ENCODE measurements at places on chromosomes 6 and 20.

DNA sequence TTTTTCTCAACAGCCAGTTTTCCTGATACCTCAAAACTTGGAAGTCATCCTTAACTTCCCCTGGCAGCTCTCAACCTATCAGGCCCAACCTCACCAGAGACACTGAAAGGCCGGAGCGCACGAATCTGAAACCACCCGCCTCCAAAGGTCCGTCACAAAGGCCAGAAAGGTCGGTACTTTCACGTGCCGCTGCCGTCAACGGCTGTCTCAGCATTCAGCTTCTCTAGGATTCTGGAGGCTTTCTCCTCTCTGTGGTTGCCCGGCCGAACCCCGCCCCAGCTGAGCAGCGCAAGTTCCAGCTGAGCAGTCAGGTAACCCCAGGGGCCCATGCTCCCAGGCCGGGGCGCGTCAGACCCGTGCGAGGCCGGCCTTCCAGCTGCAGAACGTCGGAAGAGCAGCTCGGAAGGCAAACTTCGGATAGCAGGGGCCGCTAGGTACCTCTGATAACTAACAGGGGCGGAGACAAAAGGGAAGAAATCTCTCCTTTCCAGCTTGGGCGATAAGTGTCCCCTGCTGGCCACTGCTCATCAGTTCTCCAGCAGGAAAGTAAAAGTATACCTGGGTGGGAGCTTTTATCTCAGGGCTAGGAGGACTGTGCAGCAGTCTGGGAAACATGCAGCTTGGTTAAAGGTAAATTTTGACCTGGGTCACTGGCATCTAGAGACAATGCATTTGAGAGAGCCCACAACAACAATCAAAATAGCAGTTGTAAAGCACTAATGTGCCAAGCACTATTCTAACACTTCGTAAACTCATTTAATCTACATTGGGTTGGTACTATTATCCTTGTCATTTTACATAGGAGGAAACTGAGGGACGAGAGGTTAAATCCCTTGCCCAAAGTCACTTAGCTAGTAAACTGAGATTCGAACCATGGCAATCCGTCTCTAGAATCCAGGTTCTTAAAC, 16.1 kb downstream of the ZSCAN12 start:
- DNase-seq: no peak

GRCh38 chr20:63029358-63030121, 22.8 kb upstream of the BHLHE23 start:
- no peak for DNase-seq

GRCh38 chr6:54118117-54118516, 6.9 kb downstream of the MLIP start:
- no peak for DNase-seq

DNA sequence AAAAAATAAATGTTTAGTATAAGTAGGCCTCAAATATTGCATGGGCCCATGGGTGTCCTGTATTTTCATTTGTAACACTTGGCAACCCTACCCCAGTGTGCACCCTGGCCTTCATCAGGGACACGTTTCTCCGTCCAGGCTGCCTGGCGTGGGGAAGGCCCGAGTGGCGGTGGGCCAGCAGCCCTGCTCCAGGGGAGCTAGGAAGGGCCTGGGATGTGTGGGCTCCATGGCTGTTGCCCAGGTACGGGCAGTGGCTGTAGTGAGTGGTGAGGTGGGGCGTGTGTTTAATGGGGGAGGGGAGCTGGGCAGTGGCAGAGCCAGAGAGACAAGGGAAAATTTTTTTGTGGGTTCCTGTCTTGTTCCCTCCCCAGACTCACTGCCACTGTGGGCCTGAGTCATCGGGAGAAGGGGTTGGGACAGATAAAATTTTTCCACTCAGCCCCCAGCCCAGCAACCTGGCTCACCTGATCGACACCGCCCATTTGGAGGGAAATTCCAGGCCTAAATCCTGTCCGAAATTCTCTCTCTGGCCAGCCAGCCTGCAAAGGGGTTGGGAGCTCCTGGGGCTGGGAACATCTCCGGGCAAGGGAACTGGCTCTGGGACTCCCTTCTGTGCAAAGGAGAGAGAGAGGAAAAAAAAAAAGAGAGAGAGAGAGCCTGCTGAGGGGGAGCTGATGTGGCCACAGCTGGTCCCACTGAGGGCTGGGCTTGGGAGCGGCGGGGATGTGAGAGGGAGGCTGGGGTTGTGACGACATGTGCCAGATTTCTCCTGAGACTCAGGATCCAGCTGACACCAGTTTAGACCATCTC, 32.5 kb upstream of the VEGFA start:
- no peak for DNase-seq

DNA sequence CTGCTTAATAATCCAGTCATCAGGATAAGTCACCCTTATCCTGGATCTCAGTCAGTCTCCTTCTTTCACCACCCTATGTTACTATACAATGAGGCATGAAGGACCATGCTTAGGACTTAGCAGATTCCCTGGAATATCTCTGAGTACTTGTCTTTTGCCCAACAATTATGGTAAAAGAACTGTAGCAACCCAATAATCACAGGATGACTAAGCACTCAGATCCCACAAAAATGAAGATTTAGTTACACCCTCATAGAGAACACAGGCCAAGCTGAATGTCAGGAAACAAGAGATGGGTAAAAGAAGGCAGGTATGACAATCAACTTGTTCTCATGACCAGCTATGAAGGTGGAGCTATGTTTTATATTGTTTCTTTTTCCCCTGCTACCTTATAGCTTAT, 91.4 kb downstream of the EDN1 start:
- DNase-seq: no peak

- no peak for DNase-seq
These were observed 120.6 kb downstream of the TMEM200A start for GRCh38 chr6:130486417-130486816.

DNA sequence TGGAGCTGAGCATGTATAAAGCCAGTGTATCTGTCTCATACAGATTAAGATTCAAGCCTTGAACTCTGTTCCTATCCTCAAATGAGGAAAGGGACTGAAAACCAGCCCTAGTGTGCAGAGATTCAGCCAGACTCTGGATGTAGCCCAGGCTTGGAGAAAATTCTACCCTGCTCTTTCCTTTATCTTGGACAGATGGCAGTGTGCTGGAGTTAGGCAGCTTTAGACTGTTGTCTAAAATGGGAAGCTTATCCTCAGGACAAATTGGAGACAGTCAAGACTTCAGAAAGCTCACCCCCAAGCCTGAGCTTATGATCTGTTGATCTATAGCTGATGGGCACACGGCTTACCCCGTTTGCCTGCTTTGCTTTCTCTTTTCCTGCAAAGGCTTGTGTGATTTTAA, 1057.6 kb downstream of the KIF16B start:
- no peak for DNase-seq

- DNase-seq: no peak
These were observed 182.3 kb upstream of the RAB32 start for GRCh38 chr6:146361128-146361924.

DNA sequence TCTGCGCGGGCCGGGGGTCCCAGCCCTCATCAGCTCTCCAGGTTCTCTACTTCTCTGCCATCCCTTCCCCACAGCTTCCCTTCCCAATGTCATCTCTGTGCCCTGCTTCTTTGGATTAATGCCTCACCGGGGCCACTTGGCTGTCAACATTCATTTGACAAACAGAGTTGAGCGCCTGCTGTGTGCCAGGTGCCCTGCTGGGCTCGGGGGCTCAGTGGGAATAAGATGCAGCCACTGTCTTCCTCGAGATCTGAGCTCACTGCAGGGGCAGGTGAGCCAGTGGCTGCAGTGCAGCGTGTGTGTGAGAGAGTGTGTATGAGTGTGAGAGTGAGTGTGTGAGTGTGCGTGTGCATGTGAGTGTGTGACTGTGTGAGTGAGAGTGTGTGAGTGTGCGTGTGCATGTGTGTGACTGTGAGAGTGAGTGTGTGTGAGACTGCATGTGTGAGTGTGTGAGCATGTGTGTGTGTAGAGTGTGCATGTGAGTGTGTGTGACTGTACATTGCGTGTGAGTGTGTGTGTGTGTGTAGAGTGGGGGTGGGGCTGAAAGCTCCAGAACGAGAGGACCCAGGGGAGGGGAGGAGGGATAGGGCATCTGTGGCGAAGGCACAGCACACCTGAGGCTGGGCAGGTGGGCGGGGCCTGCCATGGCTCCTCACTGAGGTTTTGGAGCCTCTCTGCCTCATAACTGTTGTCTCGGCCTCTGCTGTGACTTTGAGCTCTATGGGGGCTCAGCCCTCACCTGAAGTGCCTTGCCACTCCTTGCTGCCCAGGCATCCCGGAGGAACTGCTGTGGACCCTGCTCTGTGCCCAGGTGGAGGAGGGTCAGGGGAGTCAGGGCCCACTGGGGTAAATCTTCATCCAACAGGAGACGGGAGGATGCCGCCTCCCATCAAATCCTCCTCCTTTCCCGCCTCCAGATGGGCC, 36.5 kb upstream of the PHACTR3 start:
- no peak for DNase-seq

DNA sequence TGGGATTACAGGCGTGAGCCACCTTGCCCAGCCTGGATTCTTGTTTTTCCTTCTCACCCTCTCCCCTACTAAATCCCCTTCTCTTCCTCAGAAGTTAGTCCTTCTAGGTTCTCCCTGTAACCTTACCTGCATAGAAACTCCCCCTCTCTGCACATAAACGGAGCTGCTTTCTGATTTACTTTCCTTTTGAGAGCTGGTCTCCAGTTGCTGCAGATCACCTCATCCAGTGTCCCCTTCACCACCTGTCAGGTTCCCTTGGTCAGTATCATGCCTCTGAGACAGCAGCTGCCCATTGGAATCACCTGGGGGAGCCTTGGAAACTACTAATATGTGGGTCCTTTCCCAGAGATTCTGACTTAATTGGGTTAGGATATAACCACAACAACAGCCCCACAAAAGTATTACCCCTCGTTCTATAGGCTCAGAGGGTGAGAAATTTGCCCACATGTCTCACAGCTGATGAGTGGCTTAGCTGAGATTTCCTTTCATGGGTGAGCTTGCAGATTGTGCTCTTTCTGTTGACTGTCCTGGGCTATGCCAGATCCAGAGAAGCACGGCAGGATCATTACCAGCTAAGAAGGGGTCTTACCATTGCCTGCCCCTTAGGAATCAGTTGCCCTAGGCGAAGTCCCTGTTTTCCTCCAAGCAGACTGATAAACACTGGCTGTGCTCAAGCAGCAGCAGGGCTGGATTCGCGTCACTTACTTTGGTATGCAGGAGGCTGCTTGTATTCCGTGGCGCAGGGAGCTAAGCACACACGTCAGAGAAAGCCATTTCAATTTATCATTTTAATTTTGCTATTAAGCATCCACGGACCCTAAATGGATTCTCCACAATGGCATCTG, 51.3 kb downstream of the AKAP12 start:
- no peak for DNase-seq

GRCh38 chr6:21100991-21101390, 492.6 kb upstream of the SOX4 start:
- no peak for DNase-seq

DNA sequence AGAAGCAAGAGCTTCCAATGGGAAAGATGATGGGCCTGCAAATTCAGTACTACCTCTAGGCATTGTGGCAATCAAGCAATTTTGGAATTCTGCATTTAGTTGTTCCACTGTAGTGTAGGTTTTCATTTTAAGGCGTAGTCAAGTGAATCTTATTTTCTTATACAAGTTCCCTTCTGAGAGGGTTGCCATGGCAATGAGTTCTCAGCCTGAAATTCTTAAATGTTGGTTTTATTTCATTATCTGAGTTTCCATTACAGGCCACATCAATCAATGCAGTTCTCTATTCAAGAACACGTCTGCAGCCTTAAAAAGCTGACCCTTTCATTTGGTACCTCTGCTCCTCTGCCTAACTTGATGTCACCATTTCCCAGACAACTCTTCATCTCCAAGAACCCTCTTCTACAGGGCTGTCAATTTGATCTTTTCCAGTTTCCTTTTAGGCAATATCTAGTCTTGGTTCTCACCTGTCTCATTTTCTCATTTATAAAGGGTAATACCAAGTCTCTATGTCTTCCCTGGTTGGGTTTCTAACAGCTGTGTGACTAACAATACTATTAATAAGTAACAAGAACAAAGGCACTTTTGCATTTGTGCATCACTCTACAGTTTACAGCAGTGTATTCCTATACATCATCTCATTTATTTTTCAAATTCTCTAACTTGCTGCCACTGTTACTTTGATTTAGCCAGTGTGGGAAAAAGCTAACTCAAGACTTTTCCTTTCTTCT, 898.2 kb upstream of the FLRT3 start:
- DNase-seq: no peak

- DNase-seq: no peak
These were observed 98.4 kb upstream of the DUSP22 start for GRCh38 chr6:193773-194310.

DNA sequence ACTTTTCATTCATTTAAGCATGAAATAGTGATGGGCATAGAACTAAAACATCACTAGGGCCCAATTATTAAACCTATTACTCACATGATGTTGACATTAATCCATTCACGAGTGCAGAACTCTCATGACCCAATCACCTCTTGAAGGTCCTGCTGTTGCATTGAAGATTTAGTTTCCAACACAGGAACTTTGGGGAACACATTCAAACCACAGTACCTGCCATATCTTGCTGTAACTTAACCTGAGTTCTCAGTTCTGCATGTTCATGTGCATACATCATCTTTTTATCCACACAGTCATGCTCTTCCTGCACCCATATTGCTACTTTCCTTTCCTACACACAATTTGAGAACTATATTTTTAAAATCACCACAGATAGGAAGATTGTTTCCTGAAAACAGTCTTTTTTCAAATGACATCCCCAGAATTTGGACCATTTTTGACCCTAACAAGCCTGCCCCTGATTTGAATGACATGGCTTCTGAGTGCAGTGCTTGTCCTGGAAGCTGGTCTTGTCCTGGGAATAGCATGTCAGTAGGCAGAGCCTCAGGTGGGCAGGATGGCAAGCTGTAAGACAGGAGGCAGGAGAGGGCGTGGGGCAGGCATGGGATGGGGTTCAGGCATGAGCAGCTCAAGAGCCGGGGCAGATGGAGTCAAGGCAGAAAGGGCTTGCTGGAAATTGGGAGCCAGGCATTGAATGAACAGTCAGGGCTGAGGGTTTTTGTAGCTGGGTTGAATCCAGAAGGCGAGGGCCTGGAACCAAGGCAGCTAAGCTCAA, 49.2 kb upstream of the FOXC1 start:
- DNase-seq: no peak

- DNase-seq: no peak
These were observed 42.2 kb upstream of the IFNGR1 start for GRCh38 chr6:137261361-137261760.

DNA sequence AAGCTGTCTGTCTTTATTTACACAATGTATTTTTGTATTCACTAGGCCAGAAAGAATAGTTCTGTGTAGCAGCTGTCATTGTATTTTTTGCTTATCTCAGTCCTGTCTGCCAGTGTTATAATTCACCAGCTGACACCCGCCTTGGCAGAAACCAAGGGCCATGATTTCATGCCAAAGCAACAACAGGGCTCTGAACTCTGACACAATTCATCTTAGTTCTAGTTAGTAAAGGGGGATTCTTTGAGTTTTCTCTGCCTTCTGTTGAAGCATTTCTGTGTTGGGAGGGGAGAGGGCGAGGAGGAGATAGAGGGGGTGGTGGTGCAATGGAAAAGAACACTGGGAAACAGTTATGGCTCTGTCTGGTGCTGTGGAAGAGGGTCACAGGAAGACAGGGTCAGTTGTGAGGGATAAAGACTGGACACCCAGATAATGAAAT, 684.6 kb upstream of the MARCKS start:
- DNase-seq: no peak
